ENCODE measurements at places on chromosomes 3 and 15.

DNA sequence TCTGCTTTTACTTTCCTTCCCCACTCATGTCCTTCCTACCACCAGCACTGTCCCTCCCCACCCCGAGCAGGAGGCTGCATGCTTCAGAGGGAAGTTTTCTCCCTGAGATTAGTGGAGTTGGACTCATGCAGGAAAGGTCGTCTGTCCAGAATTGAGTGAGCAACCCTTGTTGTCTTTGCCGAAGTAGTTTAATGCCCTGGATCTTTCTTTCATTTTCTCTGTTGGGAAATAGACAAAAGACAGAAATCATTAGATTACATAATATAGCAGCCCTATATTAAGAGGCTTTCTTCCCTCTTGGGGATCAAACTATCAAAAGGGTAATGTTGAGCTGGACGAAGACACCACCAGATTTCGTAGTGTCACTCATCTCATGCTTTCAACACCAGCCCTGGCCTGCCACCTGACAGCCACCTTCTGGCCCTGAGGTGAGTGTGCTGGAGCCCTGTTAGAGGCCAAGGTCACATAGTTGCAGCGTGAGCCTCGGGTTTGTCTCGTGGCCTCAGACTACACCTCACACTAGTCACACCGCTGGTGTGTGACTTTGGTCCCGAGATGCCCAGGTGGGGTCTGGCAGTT lies 231.0 kb downstream of the ITPR1 start:
- no peak for DNase-seq

- no peak for DNase-seq
These were observed 18.8 kb downstream of the ASTE1 start for GRCh38 chr3:131007782-131008181.

DNA sequence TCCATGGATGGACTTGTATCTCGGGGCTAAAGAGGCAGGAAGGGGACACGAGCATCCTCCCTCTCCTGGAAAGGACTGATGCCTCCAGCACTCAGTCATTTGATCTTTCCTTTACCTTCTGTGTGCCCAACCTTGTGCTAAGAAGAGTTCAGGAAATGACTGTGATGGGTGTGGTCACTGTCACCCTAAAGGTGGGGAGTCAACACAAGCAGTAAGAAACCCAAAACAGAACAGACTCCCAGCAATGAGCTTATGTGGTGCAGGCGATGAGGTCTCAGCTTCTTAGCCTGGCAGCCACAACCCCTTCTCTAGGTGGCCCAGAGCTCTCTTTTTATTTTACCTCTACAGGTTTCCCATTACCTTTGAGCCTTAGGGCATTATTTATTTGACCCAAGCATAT lies 3.8 kb downstream of the MPI start:
- no peak for DNase-seq

DNA sequence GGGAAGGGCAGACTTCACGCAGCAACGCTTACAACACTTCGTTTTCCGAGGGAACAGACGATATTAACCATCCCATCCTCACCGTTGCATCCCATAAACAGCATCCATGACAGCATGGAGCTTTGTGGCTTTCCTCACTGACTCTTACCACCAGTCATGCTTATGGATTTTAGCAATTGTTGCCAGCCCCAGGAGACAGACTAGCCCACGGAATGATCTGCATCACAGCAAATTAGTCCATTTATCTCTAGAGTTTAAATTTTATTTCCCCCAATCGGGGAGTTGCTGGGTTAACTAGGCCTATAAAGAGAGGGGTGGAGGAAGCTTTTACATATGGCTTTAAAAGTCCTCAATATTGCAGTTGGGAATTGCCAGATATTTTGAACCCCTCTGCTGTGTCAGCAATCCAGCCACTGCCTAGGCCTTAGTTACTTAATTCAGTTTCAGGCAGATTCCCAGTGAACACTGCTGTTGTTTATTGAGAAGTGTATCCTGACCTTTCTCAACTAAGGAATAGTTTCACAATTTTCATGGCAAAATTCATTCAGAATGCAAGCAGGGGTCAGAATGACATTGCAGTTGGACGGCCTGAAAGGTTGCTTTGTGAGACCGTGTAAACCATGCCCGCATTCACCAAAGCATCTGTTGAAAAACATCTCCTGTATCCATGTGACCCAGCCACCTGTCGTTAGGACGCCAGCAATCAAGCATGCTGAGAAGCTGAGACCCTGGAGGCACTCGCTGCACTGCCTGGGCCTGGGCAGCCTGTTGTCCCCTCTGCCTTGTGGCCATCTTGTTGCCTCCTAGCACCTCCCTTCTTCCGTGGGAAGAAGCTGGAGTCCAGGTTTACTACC lies 397.4 kb upstream of the TPM1 start:
- DNase-seq: no peak

DNA sequence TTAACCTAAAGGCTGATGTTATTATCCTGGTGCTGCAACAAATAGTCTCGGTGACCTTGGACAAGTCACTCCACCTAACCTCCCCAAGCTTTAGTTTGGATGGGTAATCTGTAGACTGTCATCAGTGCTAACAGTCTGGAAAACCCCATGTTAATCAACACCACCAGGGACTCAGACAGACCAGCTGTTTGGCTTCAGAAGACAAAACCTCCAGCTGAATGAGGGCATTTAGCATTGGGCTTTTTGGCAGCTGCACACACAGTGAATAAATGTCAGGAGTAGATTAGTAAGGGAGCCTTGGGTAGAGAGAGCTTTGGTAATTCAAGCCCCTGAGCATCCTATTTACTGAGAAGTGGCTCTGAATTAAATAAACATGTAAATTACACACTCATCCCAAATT lies 24.9 kb upstream of the C3orf80 start:
- DNase-seq: no peak
